Mesenchymal stem cell (in vitro differentiated cells and primary cell): ENCODE measurements at places on chromosomes 1 and 21.

DNA sequence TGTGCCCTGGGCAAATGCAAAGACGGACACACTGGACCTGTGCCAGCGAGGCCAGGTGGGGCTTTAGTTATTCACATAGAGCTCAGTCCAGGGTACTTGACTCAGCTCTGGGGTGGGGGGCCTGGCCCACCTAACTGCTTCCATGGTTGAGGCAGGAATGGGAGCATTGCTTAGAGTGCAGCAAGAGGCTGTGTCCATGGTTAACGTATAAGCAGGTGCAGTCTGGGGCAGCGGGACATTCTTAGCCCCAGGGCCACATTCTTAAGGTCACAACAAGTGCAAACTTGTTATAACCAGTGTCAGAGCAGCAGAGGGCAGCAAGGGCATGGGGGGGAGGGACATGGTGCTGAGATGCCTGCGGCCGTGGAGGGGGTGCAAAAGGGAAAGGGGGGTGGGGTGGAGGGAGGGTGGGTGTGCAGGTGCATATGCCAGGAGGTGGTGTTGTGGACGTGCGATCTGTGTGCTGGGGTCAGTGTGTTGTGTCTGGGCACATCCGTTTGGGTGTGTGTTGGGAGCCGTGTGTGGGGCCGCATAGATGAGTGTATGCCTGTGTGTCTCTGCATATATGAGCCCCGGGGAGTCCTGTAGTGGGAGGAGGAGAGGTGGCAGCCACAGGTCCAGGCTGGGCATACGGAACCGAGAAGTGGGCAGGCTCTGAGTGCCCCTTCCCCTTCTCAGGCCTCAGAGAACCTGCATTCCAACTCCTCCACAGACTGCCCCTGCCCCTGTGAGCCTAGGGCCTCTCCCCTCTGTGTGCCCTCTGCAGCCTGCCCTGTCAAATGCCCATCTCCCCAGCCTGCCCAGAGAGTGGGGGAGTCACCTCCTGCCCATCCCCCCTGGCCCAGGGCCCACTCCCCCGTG lies 8.4 kb downstream of the KCNJ10 start:
- DNase-seq, result no peak
- no peaks in the 10 kb centered on the region for H3K36me3 ChIP-seq
- no peak overlapping the region for H3K27ac ChIP-seq
- H3K4me3 ChIP-seq, result no peak overlapping the region
- no peaks in the 10 kb centered on the region for H3K4me1 ChIP-seq

DNA sequence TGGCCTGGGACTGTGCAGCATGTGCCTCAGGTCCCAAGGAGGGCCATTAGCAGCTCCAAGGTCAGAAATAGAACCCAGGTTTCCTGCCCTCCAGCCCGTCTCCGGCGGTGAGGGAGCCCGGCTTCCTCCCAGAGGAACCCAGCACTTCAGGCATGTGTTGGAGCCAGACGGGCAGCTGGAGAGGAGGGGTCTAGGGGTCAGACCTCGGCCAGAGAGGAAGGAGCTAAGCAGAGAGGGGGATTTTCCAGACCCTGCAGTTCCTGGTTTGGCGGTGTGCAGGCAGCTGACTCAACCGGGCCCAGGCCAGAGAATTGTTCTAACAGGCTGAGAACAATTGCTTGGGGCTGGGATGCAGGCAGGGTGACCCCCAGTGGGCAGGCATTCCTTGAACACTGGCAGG lies 37.1 kb downstream of the HSPG2 start:
- H3K4me1 ChIP-seq, result peaks cover 62% of the 10 kb centered on the region
- H3K36me3 ChIP-seq, result peaks cover 20% of the 10 kb centered on the region
- peak overlapping the region; percentile 19 for H3K27ac ChIP-seq
- peak; percentile 60 for DNase-seq
- no peaks in the 10 kb centered on the region for H3K27me3 ChIP-seq

DNA sequence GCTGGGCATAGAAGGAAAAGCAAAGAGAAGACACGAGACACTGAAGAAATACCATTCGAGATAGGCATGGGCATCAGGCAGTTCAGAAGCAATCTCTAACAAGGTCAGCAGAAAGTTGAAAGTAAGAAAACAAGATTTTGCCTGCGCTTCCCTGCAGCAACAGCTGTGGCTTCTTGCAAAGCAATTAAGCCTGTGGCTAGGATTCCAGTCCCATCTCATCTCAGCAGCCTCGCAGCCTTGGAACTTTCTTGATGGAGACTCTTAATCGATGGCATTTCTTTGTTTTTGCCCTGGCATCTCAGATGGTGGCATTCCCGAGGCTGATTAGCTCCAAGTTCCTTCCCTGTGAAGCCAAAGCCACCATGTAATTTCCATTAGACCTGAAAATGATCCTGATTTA lies 64.6 kb upstream of the SPAG17 start:
- H3K4me3 ChIP-seq, result no peak overlapping the region
- H3K36me3 ChIP-seq, result no peaks in the 10 kb centered on the region
- H3K27me3 ChIP-seq, result no peaks in the 10 kb centered on the region
- no peak for DNase-seq
- H3K4me1 ChIP-seq, result no peaks in the 10 kb centered on the region

DNA sequence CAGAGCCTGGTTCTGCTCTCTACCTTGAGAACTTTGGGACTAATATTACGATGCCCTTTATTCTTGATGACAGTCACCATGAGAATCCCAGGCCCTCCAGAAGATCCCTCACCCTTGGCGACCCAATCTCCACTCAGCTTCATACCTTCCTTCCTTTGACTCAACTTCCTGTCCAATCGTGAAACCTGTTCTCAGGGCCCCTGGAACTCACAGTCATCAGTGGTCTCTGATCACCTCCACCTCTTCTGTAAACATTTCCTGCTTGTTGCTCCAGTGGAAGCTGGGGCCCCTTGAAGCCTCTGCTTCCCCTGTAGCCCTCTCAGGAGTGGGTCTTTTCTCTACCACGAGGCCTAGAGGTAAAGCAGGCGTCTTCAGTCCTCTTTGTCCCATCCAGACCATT lies 79.1 kb downstream of the MRPS6 start:
- peaks cover 59% of the 10 kb centered on the region for H3K36me3 ChIP-seq
- DNase-seq, result no peak
- no peak overlapping the region for H3K4me3 ChIP-seq

GRCh38 chr1:221187174-221187573 lies 307.9 kb downstream of the HLX start:
- H3K27me3 ChIP-seq, result no peaks in the 10 kb centered on the region
- H3K4me1 ChIP-seq, result peaks cover 1% of the 10 kb centered on the region
- no peak overlapping the region for H3K27ac ChIP-seq
- H3K4me3 ChIP-seq, result no peak overlapping the region

DNA sequence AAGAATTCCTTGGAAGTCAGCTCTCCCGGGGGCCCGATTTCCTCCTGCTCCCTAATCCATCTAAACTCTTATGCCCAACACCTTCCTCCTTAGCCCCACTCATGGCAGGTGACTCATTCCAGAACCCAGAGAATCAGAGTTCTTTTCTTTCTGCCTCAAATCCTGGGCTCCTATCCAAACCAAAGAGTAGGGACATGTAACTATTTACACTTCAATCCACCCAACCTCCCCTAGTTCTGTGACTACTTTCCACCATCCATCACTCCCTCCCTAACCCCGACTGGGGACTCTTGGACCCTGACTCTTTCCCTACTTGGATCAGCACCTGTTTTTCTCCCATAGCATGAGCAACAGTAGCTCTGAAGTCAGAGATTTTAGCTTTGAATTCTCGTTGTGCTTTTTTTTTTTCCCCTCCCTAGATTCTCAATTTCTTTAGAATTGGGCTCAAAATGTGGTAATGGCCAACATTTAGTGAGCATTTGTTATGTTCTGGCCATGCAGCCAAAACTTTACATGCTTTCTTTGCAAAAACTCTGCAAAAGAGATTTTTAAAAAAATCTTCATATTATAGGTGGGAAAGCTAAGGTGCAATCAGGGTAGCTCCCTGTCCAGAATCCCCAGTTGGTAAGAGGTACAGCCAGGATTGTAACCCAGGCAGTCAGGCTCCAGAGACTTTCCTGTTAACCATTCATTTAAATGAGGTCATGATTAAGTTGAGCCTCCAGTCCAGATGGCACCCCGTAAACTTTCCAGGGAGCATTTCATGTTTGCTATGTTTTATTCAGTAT lies 7.5 kb upstream of the CYP4A11 start:
- H3K4me3 ChIP-seq, result no peak overlapping the region
- H3K27ac ChIP-seq, result no peak overlapping the region
- H3K4me1 ChIP-seq, result no peaks in the 10 kb centered on the region
- H3K27me3 ChIP-seq, result no peaks in the 10 kb centered on the region

- no peaks in the 10 kb centered on the region for H3K36me3 ChIP-seq
- DNase-seq, result no peak
- no peak overlapping the region for H3K27ac ChIP-seq
- H3K4me3 ChIP-seq, result no peak overlapping the region
- H3K4me1 ChIP-seq, result no peaks in the 10 kb centered on the region
- no peaks in the 10 kb centered on the region for H3K27me3 ChIP-seq
These were observed 106.4 kb upstream of the MARK1 start for GRCh38 chr1:220421508-220421907.

- H3K36me3 ChIP-seq, result no peaks in the 10 kb centered on the region
- peaks cover 27% of the 10 kb centered on the region for H3K27me3 ChIP-seq
These were observed 6.8 kb upstream of the SLAMF9 start for GRCh38 chr1:159960721-159961381.

- H3K36me3 ChIP-seq, result peaks cover 86% of the 10 kb centered on the region
- DNase-seq, result no peak
- no peak overlapping the region for H3K4me3 ChIP-seq
These were observed 55.3 kb upstream of the CNTN2 start for GRCh38 chr1:204987689-204988088.

- H3K4me3 ChIP-seq, result no peak overlapping the region
- no peaks in the 10 kb centered on the region for H3K36me3 ChIP-seq
- no peak for DNase-seq
- peaks cover 68% of the 10 kb centered on the region for H3K27me3 ChIP-seq
- H3K27ac ChIP-seq, result no peak overlapping the region
These were observed 3.2 kb upstream of the PTPN7 start for GRCh38 chr1:202163281-202164270.

- peak overlapping the region; percentile 39 for H3K27ac ChIP-seq
- no peaks in the 10 kb centered on the region for H3K36me3 ChIP-seq
- peaks cover 25% of the 10 kb centered on the region for H3K4me1 ChIP-seq
These were observed 187.8 kb downstream of the ETS2 start for GRCh38 chr21:38993561-38993960.

DNA sequence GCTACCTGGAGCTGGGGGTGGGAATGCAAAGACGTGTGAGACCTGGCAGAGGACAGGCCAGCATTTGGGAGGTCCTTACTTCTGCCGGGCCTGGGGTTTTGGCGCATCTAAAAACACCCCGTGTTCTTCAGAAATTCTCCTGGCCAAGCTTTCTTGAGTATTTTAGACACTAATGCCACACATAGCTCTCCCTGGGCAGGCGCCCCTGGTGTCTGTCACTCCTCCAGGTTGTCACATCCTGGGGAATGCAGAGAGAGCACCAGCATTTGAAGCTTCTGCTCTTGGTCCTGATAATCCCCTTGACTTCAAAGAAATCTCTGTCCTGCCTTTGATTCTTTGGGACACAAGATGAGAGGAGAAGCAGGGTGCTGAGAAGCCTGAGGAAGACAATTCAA lies 6.0 kb downstream of the CAPN9 start:
- H3K4me1 ChIP-seq, result peaks cover 21% of the 10 kb centered on the region
- H3K27ac ChIP-seq, result no peak overlapping the region
- no peaks in the 10 kb centered on the region for H3K27me3 ChIP-seq
- no peak overlapping the region for H3K4me3 ChIP-seq
- no peak for DNase-seq

DNA sequence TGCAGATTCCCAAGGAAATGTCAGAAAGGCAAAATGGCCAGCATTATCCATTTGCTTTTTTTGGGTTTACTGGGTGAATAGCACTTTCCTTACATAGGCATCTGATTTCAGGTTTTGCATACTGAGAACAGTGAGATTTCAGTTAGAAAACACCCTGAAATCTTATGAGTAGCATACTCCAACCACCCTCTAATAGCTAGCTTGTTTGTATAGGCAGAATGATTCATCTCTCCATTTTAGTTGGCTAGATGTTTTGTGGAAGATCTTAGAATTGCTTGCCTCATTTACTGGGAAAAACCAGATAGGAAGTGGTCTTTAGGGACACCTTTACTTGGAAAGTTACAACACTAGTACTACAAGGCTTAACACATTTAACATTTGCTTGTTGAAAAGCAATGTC lies 10.4 kb downstream of the KYAT3 start:
- H3K36me3 ChIP-seq, result peaks cover 31% of the 10 kb centered on the region
- peaks cover 3% of the 10 kb centered on the region for H3K4me1 ChIP-seq
- no peak overlapping the region for H3K27ac ChIP-seq
- H3K4me3 ChIP-seq, result no peak overlapping the region

DNA sequence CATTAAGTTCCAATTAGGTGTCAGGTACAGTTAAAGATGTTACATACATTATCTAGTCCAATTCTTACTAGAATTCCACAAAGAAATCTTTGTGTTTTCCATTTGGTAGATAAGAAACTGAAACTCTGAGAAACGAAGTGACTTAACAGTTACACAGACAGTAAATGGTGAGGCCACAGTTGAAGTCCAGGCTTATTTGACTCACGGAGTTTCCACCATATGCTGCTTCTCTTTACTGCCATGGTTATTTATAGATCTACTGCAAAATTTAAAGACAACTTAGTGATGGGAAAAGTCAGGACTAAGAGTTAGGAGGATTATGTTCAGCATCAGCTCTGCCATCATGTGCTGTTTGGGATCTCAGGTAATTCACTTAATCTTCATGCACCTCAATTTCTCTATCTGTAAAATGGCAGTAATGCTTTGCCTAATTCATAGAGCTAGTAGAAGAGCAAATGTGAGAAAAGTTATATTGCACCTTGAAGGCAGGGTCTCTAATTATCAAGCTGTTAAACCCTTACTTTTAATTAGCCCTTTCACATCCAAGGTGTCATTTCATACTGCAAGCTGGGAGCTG lies 26.2 kb upstream of the SAMSN1 start:
- no peak overlapping the region for H3K27ac ChIP-seq
- no peaks in the 10 kb centered on the region for H3K4me1 ChIP-seq

- H3K4me1 ChIP-seq, result peaks cover 21% of the 10 kb centered on the region
- no peaks in the 10 kb centered on the region for H3K27me3 ChIP-seq
- no peak for DNase-seq
- no peak overlapping the region for H3K27ac ChIP-seq
These were observed 22.8 kb downstream of the ECE1 start for GRCh38 chr1:21267191-21268077.

- no peak for DNase-seq
- H3K27ac ChIP-seq, result no peak overlapping the region
- H3K36me3 ChIP-seq, result no peaks in the 10 kb centered on the region
- no peaks in the 10 kb centered on the region for H3K27me3 ChIP-seq
These were observed 8.8 kb upstream of the NLRP3 start for GRCh38 chr1:247407180-247407616.
